ENCODE measurements at places on chromosomes 3 and 15.

DNA sequence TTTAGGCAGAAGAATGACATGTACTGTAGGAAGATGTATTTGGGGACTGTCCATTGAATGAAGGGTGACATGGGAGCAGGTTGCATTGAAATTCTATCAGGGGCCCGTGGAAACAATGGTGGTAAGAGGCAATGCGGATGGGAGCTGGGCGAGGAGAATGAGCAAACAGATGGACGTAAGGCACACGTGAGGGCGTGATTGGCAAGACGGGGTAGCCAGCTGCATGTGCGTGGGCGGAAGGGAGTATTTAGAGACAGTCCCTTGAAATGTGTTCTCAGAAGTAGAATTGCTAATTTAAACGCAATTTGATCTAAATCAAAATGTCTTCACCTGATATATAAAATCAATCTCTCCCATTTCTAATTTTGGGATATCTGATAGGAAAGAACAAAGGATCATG lies 62.3 kb downstream of the MEX3B start:
- no peak for DNase-seq

- no peak for DNase-seq
Observed at GRCh38 chr3:50174947-50175524, 16.4 kb upstream of the GNAT1 start.

- DNase-seq: no peak
Observed at GRCh38 chr3:141575879-141576743, 89.3 kb downstream of the RASA2 start.

- DNase-seq: no peak
Observed at GRCh38 chr3:10292505-10293419, at the start of gene GHRL. Gene GHRL (minus strand): TSS chr3:10292947. CDS start chr3:10290180, 2,767 bp downstream.

DNA sequence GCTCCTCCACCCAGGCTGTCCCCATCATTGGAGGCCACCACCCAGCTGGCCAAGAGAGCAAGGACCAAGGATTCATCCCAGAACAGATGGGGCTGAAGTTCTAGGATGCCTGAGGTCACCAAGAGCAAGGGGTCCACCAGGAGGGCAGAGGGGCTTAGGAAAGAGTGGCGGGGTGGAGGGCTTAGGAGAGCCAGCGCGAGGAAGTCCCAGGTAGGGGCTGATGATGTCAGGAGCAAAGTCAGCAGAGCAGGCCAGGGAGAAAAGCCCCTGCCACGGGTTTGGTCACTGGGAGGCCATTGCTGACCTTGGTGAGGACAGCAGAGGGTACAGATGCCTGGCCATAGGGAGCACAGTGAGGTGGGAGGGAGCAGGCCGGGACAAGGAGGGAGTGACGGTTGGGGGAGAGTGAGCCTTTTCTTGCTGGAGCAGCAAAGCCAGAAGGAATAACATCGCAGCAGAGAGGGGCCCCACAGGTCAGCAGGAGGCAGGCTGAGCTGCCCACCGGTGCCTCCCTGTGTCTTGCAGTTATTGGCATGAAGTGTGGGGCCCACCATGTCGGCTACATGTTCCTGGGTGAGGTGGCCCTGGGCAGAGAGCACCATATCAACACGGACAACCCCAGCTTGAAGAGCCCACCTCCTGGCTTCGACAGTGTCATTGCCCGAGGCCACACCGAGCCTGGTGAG lies 5.2 kb downstream of the PARP3 start:
- DNase-seq: no peak

DNA sequence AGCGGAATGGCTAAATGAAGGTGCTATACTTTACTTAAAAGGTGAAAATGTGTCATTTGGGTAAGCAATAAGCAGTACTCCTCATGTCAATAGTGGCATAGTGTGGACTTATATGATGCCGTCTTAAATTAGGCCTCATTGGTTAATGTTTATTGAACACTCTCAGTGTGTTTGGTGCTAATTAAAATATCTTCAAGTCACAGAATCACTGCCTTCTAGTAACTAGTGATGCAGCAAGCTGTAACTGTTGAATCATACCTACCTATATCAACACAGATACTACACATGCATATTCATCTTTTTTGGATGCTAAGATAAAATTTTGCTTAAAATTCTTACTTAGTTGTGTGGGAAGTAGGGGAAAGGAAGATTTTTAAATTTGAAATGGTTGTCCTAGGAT lies 30.7 kb downstream of the ARHGAP31 start:
- no peak for DNase-seq

DNA sequence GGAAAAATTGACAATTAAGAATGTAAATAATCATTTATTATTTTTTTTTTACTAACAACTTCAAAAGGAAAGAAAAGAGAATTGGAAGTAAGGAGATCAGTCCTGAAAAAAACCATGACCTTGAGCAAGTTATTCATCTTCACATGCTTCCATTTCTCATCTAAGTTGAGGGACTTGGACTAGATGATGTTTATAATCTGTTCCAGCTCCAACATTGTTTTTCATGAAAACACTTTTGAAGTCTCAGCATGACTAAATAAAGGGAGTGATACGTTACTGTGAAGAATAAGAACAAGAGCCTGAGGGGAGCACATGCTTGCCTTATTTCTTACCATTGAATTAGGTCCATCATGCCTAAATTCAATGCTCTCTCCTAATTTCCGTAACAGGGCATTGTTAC lies 95.7 kb downstream of the STRIT1 start:
- DNase-seq: no peak

- DNase-seq: no peak
Observed at GRCh38 chr3:120780977-120781376, 38.4 kb downstream of the GTF2E1 start.

DNA sequence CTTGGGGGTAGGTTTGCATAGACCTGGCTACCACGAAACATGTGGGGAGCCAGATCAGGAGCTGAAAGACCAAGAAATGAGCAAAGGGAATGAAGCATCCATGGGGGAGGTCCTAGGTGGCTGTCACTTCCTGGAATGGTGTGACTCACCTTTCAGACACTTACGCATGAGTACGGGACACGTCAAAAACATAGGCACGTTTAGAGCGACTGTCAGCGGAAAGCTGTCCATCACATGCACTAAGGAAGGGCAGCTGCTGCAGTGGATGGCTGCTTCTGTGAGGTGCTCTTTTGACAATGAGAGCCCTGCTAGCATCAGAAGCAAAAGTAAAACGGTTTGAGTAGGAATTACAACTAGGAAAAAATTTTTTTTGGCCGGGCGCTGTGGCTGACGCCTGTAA lies 244.6 kb upstream of the CCDC54 start:
- no peak for DNase-seq

DNA sequence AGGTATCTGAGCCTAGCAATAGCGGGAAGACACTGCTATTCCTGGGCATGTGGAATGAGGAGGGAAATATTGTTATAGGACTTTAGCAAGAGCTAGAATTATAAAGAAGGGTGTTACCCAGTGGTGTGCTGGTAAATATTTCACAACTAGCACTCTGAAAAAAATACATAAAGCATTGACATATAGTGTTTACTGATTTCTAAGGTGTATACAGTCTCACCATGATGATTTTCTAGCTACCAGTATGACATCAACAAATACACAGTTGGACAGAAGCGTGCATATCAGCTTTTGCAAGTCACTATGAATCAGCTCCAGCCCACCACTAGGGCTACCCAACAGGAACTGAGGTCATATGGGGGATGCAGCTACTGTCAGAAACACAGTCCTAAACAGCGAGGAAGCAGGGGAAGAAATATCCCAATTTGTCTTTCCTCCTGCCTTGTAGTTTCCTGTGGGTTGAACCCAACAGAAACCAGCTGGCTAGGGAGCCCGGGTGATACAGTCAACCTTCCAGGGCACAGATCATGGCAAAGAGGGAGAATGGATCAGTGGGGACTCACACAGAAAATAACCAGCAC lies 39.6 kb downstream of the HGD start:
- DNase-seq: no peak

- DNase-seq: no peak
Observed at GRCh38 chr3:28846971-28847478, 433.8 kb upstream of the RBMS3 start.

DNA sequence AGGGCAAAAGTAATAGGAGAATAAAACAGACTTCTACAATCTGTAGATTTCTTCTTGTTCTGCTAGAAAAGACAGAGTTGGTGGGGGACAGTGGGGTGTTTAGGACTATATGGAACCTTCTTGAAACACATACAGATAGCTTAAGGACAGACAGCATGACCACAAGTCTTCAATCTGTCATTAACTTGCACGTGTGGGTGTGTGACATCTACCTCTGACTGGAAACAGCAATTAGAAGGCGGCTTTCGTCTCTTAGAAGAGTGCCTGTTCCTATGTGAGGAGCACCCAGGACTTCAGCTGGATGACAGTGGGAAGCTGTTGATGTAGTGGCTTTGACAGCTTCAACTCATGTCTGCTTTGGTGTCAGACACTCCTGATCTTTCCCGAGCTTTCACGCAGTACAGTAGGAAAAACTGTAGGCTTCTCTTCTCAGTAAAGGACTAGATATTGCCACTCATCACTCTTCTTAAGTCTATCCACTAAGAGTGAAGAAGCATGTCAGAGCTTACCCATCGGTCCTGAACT lies 44.5 kb downstream of the TYRO3 start:
- DNase-seq: no peak

GRCh38 chr3:37912052-37912733 lies 50.5 kb downstream of the CTDSPL start:
- DNase-seq: no peak

DNA sequence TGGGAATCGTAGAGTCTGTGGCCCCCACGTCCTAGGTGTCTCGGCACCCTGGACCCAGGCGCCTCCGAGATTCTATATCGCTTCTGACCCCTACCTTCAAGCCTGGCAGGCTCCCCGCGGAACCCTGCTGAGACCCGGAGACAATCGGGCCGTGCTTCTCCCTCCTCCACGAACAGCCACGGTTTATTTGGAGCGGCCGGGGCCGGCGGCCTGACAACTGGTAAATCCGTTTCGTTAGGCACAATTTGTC lies 1.4 kb downstream of the GATA2 start:
- DNase-seq: no peak

- no peak for DNase-seq
Observed at GRCh38 chr3:170889630-170890029, 18.8 kb downstream of the EIF5A2 start.

- DNase-seq: no peak
Observed at GRCh38 chr3:98784666-98785600, 21.8 kb downstream of the ST3GAL6 start.

DNA sequence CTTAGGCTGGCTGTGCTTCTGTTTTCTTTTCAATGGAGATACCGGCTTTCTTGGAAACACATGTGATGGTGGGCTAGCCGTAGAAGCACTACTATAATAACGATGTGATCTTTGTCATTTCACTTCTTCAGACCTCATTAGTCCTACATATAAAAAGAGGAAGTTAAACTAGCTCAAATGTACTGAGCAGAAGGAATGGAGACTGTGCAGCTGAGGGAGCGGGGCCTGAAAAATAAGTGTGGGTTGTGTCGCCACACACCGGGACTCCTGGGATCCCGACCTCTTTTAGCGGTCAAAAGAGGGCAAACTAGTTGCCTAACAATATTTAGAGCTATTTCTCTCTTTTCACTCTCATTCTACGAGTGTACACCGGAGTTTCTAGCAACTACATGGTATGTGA lies 1.0 kb upstream of the RNF7 start:
- no peak for DNase-seq

DNA sequence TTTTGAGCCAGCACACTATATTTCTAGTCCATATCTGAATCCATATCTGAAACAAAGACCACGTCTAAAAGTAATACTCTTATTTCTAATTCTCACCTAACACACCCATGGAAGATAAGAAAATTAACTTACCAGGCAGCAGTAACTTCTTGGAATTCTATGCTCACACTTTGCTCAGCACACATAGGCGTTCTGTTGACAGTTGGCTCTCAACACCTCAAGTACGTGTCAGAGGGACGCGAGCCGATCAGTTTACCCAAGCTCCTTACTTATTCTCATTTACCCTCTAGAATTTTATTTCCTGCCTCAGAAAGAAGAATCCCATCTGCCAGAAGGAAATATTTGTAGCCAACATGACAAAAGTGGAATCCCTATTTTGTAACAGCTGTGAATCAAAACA lies 911.9 kb downstream of the FHIT start:
- no peak for DNase-seq

DNA sequence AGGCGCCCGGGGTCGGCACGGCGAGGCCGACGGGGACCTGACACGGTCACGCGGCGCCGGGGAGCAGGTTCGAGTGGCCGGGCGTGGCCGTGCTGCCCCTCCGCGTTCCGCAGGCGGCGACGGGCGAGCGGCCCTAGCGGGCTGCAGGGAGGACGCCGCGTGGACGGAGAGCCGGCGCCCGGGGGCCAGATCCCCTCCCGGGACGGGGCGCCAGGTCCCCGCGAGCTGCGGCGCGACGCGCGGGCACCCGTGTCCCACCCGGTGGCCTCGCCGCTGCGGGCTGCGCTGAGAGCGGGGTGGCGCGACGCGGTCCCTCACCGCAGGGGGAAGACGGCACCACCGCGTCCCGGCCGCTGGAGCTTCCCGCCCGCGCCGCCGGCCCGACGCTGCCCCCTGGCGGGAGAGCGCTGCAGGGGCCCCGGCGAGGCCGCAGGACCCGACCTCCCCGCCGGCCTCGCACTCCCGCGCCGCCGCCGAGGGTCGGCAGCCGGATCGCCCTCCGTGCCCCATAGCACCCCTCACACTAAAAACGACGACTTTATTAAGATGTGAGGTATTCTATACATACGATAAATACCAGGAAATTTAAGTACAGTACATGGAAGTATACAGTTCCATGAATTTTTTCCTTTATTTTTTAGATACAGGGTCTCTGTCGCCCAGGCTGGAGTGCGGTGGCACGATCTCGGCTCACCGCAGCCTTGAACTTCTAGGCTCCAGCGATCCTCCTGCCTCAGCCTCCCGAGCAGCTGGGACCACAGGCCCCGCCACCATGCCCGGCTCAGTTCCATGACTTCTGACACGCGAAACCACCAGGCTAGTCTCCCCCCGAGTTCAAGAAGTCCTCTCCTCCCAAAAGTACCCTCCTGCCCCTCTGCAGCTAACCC lies 1.3 kb upstream of the PIGZ start:
- peak; percentile 58 for DNase-seq

DNA sequence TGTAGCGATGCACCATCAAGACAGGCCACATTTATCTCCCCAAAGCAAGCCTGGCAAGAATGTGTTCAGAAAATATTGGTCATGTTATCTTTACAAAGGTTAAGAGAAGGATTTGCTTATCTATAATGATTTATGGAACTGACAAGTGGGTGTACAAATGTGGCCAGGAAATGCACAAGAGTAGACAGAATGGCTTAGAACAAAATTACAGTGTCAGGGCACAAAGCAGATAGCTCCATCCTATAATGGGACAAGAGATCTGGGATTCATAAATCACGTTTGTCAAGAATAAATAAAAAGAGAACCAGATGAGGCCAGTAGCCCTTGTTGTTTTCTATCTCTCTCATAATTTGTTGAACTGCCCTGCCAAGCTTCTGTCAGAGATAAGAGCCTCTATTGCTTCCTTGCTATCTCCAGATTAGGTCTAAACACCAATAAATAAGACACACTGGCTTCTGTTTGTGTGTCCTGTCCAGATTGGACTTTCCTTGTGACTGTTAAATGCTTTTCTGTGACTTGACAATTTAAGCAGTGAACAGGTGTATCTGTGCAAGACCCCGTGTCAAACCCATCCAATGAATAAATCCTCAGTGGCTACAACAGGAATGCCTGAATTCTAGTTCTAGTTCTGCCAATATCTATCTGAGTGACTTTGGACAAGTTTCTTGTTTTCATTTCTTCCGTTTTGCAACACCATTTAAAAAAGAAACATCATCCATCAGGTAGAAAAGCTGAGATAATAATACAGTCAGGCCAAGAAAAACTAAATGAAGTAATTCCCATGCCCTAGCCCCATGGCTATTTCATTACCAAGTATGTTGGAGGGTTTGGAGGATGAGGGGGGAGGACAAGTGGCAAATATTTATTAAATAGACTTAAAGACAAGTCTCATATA lies 157.2 kb downstream of the DCLK3 start:
- no peak for DNase-seq

All from stimulated activated CD8-positive, alpha-beta memory T cell treated with anti-CD3 and anti-CD28 coated beads, Interleukin-12 subunit alpha, Interleukin-12 subunit beta, amount 100 ng/mL, for 4 hours (primary cell).